ENCODE measurements at places on chromosomes 6 and 20.

DNA sequence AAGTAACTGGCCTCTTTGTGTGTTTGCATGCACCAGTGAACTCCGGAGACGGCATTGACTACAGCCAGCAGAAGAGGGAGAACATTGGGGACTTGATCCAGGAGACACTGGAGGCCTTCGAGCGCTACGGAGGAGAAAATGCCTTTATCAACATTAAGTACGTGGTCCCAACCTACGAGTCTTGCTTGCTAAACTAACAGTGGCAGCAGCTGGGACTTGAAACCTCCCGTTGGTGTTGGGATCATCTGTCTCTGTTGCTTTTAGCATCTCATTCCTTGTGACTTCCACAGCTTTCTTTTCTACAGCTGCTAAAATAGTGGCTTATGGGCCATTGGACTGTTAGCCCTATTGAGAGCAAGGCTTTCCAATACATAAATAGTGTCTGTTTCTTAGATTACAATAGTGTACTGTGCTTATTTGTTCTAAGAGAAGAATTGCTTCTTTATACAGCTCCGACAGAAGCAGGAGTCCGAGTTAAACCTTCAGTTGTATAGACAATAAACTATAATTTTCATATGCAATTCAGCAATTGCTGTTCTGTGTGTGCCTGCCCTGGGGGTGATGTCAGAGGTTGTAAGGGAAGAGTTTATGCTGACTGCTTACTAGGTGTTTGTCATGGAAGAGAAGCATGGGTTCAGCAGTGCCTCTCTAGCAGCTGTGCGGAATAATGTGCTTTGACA is 99.6 kb upstream of the QKI start:
- no peak overlapping the region for H3K27ac ChIP-seq
- DNase-seq = no peak
- no peaks in the 10 kb centered on the region for H3K36me3 ChIP-seq
- no peaks in the 10 kb centered on the region for H3K4me1 ChIP-seq
- peaks cover 5% of the 10 kb centered on the region for H3K27me3 ChIP-seq
- H3K4me3 ChIP-seq = no peak overlapping the region

GRCh38 chr6:128557081-128557480 is 36.7 kb upstream of the PTPRK start:
- no peak for DNase-seq
- no peaks in the 10 kb centered on the region for H3K36me3 ChIP-seq
- H3K4me3 ChIP-seq = no peak overlapping the region
- no peaks in the 10 kb centered on the region for H3K27me3 ChIP-seq
- H3K27ac ChIP-seq = no peak overlapping the region
- H3K4me1 ChIP-seq = no peaks in the 10 kb centered on the region

DNA sequence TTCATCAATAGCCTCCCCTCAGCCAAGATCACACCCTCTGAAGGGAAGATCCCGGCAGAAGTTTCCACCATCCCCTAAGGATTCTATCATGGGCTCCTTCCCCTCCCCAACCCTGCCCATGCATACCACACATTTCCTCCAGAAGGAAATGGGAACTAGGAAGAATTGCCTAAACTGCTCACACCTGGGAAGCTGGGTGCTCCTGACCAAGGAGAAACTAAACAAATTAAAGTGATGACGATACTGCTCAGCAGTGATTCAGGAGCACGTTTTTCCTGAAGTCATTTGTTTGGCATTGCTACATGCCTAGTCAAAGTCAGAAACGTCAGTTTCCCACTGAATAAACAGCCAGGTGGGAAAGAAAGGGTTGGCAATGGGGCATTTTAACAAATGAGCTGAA is 136.1 kb upstream of the CDYL start:
- DNase-seq = no peak
- no peaks in the 10 kb centered on the region for H3K36me3 ChIP-seq
- no peaks in the 10 kb centered on the region for H3K4me1 ChIP-seq
- no peak overlapping the region for H3K27ac ChIP-seq
- H3K27me3 ChIP-seq = no peaks in the 10 kb centered on the region

DNA sequence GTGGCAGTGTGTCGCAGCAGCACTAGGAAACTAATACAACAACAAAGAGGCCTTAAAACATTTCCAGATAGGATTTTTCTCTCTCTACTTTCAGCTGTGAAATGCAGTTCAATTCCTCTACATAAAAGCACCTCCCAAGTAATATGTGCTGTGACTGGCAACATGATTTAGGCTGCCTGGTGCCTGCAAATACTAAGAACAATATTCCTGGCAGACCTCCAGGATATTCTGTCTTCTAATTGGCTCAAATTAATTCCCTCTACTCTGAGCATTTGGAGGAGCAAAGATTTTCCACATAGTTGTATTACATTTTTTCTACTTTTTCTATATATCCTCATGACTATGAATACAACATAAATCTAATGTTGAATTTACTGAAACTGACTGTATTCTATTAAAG is 33.2 kb downstream of the SCGN start:
- H3K4me1 ChIP-seq = no peaks in the 10 kb centered on the region
- H3K36me3 ChIP-seq = no peaks in the 10 kb centered on the region
- no peak for DNase-seq
- H3K27ac ChIP-seq = no peak overlapping the region

GRCh38 chr20:890666-891057 is 25.5 kb downstream of the ANGPT4 start:
- H3K4me1 ChIP-seq = no peaks in the 10 kb centered on the region
- H3K27me3 ChIP-seq = peaks cover 29% of the 10 kb centered on the region
- no peaks in the 10 kb centered on the region for H3K36me3 ChIP-seq
- DNase-seq = no peak

DNA sequence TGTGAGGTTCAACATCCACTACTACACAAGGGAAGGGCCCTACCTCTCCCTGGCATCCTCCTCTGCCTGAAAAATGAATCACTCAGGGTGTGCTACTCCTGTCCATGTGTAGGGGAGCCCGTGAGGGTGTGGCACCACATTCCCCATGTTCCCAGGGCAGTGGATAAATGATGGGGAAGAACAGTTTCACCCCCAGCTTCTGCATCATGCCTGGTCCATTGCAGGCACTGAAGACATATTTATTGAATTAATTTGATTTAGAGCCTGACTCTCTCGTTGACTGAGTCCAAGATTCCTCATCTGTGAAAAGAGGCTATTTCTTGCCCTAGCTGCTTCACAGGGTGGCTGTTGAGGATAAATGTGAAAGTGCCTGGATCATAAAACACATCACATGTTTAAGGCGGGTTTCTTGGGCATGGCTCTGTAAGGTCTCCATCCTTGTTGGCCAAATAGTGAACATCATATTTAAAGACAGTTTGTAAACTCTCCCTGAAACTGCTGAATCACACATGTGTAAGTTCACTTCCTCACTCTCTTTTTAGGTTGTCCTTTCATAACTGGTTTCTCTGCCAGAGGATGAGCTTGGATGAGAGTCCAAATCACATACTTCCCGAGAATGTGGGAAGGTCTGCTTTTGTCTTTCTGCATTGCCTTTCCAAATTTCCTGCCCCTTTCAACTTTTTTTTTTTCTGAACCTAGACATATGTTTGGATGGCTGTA is 79.7 kb upstream of the FYN start:
- no peak overlapping the region for H3K27ac ChIP-seq
- no peak overlapping the region for H3K4me3 ChIP-seq
- H3K4me1 ChIP-seq = no peaks in the 10 kb centered on the region
- DNase-seq = no peak
- H3K36me3 ChIP-seq = no peaks in the 10 kb centered on the region
- peaks cover 29% of the 10 kb centered on the region for H3K27me3 ChIP-seq

- no peak overlapping the region for H3K27ac ChIP-seq
- no peak overlapping the region for H3K4me3 ChIP-seq
- H3K36me3 ChIP-seq = peaks cover 62% of the 10 kb centered on the region
- no peaks in the 10 kb centered on the region for H3K4me1 ChIP-seq
- no peaks in the 10 kb centered on the region for H3K27me3 ChIP-seq
Observed at GRCh38 chr6:89862273-89862672, 32.0 kb upstream of the GJA10 start.

GRCh38 chr6:77633993-77634715 is 18.7 kb upstream of the MEI4 start:
- H3K27me3 ChIP-seq = no peaks in the 10 kb centered on the region
- H3K4me3 ChIP-seq = no peak overlapping the region
- H3K27ac ChIP-seq = no peak overlapping the region
- DNase-seq = no peak
- no peaks in the 10 kb centered on the region for H3K4me1 ChIP-seq
- no peaks in the 10 kb centered on the region for H3K36me3 ChIP-seq

DNA sequence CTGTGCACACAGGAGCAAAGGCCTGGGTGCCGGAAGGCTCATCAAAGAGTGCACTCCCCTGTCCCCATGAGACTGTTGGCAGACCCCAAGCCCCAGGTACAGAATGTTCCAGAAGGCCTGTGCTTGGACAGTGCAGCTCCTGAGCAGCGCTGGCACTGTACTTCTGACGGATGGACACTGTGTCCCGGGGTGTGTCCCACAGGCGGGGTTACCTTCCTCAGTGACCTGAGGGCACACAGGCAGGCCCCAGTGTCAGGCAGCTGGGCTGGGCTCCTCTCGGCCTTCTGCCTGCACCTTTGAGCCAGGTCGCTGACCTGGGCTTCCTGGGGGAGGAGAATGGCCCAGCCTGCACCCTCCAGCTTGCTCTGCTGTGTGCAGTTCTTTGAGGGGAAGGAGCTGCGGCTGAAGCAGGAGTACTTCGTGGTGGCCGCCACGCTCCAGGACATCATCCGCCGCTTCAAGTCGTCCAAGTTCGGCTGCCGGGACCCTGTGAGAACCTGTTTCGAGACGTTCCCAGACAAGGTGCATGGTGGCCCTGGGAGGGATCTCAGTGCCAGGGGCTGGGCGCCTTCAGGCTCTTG is 30.1 kb downstream of the PYGB start:
- H3K4me1 ChIP-seq = no peaks in the 10 kb centered on the region
- H3K27me3 ChIP-seq = no peaks in the 10 kb centered on the region
- no peak for DNase-seq
- peaks cover 96% of the 10 kb centered on the region for H3K36me3 ChIP-seq
- no peak overlapping the region for H3K4me3 ChIP-seq

GRCh38 chr20:43925215-43925614 is 10.6 kb downstream of the TOX2 start:
- H3K27ac ChIP-seq = no peak overlapping the region
- no peak overlapping the region for H3K4me3 ChIP-seq
- DNase-seq = no peak
- peaks cover 22% of the 10 kb centered on the region for H3K27me3 ChIP-seq
- H3K4me1 ChIP-seq = no peaks in the 10 kb centered on the region

DNA sequence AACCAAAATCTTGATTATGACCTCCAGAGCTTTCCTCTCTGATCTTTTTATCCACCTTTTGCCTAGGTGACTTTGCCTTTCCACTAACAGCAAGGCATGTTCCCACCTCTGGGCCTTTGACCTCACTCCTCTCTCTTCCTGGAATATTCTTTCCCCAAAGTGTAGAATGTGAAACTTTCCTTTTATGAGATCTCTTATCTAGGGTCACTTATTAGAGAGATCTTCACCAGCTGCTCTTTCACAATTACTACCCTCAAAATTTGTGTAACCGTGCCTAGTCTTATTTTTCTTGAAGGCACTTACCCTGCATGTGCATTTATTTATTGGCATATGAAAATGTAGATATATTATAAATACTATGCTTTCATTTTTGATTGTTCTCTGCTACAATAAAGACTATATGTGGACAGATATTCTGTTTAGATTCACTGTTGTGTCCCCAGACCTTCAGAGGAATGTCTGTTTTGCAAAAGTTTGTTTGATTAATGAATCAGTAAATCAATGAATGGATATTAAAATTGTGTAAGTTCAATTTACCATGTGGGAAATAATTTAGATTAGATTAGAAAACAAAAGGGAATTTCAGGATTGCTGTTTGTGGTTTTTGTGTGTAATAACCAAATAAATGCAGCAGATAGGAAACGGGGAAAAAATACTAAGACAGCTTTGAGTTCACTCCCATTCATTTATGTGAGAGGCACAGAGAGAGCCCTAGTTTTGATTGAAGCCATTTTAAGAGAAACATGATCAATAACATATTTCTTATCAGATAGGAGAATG is 207.0 kb downstream of the ADGB start:
- H3K4me1 ChIP-seq = no peaks in the 10 kb centered on the region
- DNase-seq = no peak
- no peaks in the 10 kb centered on the region for H3K36me3 ChIP-seq
- H3K4me3 ChIP-seq = no peak overlapping the region

DNA sequence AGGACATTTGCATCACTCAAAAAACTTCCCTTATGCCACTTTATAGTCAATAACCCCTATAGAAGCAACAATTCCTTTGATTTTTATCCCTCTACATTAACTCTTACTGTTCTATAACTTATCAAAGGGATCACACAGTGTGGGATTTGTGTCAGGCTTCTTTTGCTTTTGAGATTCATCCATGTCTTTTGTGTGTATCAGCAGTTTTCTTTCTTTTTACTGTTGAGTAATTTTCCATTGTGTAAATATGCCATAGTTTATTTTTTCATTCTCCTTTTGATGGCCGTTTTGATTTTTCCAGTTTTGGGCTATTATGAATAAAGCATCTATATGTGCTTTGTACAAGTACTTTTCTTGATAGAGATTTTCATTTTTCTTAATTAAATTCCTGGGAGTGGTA is 657.9 kb downstream of the EPM2A start:
- no peak overlapping the region for H3K4me3 ChIP-seq
- H3K36me3 ChIP-seq = no peaks in the 10 kb centered on the region
- no peak for DNase-seq
- H3K4me1 ChIP-seq = no peaks in the 10 kb centered on the region
- no peaks in the 10 kb centered on the region for H3K27me3 ChIP-seq
